IPS DF 6.9 (cell line): ENCODE measurements at places on chromosomes 2 and 18.

DNA sequence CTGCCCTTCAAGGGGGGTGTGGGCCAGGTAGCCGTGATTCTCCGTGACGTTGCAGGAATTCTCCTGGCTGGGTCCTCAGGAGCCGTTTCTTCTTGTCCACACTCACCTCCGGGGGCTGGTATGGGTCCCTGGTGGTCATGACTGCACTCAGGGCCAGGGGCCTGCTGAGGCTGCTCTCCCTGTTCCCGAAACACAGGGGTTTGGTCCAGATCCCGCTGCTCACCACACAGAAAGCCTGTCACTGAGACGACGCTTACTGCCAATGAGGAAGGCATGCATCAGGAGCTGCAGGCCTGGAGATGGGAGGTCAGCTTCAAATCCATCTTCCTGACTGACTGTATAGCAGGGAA lies 160.7 kb downstream of the RTP5 start:
- DNase-seq = no peak

DNA sequence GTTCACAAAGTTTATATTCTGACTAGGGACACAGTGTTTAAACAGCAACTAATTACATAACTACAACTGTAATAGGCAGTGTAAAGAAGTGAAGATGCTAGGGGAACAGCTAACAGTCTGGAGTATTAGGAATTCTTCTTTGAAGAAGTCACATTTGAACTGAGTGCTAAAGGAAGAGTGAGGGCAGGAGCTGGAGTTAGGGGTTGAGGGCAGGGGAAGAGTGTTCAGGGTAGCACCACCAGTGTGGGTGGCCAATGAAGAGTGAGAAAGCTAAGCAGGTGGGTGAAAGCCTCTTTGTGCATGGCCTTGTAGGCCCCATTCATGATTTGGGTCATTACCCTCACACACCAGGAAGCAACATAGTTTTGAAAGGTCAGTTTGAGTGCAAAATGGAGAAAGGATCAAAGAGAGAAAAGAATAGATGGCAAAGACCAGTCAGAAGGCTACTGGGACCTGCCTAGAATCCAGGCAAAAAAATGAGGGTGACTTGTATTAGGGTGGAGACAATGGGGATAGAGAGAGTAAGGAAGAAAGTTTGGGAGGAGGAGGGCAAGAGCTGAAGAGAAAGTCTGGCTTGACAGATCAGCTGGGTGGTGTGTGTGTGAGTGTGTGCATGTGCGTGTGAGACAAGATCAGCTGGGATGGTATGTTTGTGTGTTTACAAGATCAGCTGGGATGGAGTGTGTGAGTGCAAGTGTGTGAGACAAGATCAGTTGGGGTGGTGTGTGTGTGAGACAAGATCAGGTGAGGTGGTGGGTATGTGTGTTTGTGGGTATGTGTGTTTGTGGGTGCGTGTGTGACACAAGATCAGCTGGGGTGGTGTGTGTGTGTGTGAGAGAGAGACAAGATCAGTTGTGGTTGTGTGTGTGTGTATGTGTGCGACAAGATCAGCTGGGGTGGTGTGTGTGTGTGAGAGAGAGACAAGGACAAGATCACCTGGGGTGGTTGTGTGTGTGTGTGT lies 43.6 kb upstream of the AGPS start:
- no peak for DNase-seq

DNA sequence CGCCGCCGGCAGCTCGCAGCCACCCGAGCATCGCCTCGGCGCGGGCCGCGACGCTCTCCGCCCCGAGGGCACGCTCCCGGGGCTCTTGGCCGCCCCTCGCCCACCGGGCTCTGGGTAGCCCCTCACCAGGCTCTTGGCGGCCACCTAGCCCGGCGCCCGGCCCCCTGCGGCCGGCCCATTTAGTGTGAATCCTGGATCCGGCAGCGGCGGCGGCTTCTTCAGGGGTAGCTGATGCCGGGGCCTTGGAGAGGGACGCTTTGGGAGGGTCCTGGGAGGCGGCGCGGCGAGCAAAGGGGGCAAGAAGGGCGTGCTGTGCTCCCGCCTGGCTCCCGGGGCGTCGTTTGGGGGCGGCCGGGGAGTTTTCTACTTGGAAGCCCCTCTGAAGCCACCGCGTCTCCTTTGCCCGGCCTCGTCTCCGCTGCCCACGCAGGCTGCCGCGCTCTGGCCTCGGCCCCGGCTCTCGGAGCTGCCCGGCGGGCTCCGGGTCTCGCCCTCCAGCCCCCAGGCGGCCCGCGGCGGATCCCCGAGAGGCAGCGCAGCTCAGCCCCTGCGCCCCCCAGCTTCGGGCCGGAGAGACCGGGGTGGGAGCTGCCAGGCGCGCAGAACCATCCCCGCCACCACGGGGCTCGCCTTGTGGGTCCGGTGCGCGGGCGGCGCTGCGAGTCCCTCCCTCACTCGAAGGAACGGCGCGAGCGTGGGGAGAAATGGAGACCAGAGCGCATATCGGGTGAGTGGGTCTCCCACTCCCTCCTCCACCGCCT lies 509 bp downstream of the PIEZO2 start:
- DNase-seq = no peak

DNA sequence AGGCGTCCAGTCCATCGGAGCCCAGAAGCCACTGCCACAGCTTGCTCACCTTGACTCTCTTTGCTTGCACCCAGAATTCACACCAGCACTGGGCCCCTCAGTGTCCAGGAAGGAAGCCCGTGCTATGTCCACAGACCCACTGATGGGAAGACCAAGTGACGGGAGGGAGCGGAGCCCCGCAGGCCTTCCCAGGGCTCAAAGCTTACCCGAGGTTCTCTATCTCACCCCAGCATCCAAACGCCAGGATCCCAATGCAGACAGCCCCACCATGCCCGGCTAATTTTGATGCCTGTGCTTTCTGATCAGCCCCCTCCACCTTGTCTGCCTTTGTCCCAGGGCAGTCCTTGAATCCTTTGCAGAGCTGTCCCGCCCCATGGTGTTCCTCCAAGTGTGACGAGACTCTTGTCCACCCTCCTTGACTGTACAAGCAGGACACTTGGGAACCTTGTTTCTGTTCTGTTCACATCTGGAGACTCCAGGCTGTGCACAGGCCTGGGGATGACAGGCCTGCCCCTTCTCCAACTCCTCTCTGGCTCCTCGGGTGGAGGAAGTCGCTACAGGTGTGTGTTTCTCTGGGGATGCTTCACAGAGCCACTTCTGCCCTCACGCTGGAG lies 12.0 kb downstream of the NPPC start:
- DNase-seq = no peak

- no peak for DNase-seq
These were observed 110.0 kb upstream of the RASGRP3 start for GRCh38 chr2:33366473-33366872.

GRCh38 chr2:153589586-153589985 lies 111.0 kb upstream of the RPRM start:
- DNase-seq = no peak

DNA sequence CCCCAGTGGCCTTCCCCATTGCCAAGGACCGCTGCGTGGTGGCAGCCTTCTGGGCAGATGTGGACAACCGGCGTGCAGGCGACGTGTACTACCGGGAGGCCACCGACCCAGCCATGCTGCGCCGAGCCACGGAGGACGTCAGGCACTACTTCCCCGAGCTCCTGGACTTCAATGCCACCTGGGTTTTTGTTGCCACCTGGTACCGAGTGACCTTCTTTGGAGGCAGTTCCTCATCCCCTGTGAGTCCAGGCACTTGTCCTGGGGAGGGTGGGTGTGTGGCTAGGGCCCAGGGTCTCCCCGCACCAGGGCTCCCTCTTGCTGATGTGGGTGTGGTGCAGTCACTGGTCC lies 31.9 kb downstream of the SNED1 start:
- no peak for DNase-seq

DNA sequence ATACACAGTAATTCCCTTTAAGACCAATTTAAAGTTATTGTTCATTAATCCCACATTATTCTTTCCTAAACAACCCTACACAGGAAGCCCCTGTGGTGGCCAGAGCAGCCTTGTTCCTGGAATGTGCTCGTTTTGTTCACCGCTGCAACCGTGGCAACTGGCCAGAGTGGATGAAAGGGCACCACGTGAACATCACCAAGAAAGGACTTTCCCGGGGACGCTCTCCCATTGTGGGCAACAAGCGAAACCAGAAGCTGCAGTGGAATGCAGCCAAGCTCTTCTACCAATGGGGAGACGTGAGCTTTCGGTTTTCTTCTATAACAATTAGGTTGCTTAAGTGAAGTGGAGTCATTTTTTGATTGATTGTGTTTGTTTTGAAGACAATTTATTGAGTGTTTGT lies 101.0 kb downstream of the UNC80 start:
- DNase-seq = peak; percentile 52

- DNase-seq = no peak
These were observed 9.4 kb upstream of the CEP68 start for GRCh38 chr2:65046633-65047407.

DNA sequence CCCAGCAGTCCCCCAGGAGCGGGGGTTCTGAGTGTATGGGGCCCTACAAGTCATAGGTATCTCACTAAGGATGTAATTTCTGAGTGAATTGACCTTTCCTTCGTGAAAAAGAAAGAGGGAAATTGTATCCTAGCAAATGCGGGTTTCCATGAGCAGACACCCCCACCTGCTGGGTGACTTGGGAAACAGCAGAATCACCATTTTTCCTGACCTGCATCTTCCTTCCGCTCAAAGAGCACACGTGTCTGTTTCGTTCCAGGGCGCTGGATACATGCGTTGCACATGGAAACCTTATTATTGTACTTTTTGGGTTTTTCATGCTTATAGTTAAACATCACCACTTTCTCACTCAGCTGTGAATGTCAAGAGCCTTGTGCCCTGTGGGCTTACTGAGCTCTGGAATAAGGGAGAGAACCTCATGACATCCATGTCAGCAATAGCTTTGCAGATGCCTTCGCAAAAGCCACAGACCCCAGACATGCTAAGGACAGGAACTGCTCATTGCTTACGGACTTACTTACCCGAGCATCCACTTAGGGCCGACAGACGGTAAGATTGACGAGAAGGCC lies 132.8 kb downstream of the TPO start:
- DNase-seq = peak; percentile 45

GRCh38 chr2:74415762-74416395 lies 5.5 kb downstream of the C2orf81 start:
- DNase-seq = no peak

- DNase-seq = no peak
These were observed 34.8 kb downstream of the COL5A2 start for GRCh38 chr2:189144700-189145211.

DNA sequence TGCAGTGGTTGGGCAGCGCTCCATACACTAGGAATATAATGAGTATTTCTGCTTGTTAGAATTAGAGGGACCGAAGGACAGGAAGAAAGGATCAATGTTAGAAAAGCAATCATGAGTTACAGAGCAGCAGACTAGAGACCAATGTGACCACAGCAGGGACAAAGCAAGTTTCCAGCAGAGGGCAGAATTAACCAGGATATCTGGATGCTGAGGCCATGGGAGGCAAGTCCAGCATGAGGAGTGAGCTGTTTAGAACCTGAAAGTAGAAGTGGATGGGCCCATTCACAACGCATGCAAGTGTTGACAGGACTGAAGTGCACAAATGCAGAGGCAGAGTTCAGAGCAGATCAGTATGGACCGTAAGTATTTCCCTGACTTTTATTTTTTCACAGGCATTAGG lies 910.4 kb upstream of the GYPC start:
- peak; percentile 77 for DNase-seq

- DNase-seq = no peak
These were observed 1313.2 kb upstream of the NRXN1 start for GRCh38 chr2:52345082-52345481.

DNA sequence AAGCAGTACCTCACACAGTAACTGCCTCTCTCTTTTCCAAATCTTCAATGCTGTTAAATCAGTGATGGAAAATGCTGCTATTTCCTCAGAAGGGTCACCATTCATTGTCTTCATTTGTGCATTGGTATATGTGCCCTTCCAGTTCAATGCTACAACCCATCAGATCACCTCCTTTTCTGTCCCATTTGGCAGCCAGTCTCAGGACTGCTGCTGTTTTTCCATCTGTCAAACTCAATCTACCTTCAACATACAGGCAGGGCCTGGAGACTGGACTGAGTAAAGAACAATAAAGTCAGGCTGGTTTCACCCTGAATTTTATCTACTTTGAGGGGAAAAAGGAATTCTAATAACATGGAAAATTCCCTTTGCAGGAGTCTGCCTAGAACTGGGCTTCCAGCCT lies 17.9 kb downstream of the ZNF385B start:
- DNase-seq = no peak

- DNase-seq = no peak
These were observed 1.4 kb downstream of the IL36RN start for GRCh38 chr2:113060396-113060795.

DNA sequence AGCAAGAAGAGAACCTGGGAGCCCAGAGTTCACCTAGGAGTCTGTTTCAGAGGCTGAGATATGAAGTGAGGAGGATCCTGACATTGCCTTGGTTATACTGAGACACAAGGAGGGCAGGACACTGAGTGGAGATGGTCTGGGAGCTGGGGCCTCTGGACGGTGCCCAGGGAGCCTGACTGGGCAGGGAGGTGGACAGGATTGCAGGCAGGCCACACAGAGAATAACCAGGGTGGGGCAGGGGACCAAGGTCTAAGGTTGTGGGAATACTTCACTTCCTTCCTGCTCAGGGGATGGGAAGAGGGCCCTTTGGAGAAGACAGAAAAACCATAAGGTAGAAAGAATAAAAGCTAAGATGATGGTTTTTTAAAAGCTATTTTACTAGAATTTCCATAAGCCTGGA lies 18.7 kb downstream of the EDAR start:
- DNase-seq = no peak

GRCh38 chr2:207472343-207473048 lies 57.3 kb upstream of the CREB1 start:
- DNase-seq = no peak

DNA sequence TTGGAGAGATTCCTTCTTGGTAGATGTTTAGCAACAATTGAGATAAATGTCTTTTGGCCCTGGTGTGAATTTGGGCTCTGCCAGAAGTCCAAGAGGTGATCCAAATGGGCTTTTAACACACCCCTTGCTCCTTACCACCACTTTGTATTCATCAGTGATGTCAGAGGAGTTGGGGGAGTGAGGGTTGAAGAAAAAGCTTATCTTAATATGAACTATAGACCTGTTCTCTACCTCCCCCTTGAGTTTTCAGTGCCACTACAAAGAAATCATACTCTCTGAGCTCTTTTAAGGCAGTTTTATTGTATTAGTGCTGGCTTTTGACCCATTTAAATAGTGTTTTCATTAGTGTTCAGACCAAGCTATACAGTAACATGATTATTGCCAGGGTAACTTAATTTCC lies 229.1 kb downstream of the PHLPP1 start:
- DNase-seq = no peak

DNA sequence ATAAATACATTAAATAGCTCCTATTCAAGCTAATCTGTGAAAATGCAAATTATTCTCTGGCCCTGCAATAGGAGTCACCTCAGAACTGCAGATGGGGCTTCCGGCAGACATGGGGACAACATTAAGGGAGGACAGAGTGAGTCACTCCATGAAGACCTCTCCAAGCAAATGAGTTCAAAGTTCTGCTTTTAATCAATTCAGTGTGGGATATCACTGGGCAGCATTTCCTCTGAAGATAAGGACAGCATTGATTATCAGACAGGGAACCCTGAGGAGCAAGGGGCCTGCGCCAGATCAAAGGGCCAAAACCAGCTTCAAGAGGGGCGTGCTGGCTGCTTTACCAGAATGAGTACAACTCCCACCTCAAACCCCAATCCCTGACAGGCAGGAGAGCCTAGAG lies 356.9 kb upstream of the KLHL29 start:
- DNase-seq = no peak

- no peak for DNase-seq
These were observed 3.1 kb downstream of the TMEM247 start for GRCh38 chr2:46482490-46482889.
